ENCODE measurements at places on chromosomes 1 and 21.
A peak's percentile ranks its signal among the peaks of the same experiment; 100 is the strongest.

GRCh38 chr21:17646790-17647189 is 34.1 kb upstream of the BTG3 start:
- DNase-seq = no peak

GRCh38 chr1:24963099-24963872 is 33.2 kb upstream of the RUNX3 start:
- no peak for DNase-seq

DNA sequence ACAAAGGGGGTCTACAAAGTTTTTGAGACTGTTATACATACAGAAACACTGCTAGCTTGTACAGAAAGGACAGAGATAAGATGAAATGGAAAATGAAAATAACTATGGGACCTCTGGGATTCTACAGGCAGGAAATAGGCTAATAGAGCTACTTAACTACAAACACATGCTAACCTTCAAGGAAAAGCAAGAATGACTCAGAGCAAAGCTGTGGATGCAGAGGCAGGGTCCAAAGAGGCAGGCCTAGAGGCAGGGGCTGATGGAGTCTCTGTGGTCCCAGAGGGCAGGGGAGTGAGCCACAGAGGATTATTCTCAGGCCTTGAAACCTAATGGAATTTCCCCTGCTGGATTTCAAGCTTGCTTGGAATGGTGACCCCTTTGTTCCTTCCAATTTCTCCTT is 18.7 kb upstream of the GOLT1A start:
- no peak for DNase-seq

DNA sequence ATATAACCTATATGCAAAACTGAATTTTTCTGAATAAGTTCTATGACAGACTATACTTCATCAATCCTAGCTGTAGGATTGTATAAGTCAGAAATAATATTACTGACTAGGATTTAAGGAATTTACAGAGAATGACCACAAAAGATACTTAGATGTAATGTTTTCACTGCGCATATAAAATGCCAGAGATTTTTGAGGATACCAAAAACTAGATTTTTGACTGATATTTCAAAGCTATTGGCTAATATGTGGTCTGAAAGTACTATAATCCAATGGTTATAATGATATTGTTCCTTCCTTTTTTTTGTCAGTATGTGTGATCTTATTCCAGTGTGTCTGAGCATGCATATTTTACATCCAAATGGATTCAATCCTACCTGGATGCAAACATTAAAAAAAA is 17.0 kb upstream of the IFI44L start:
- DNase-seq = no peak

DNA sequence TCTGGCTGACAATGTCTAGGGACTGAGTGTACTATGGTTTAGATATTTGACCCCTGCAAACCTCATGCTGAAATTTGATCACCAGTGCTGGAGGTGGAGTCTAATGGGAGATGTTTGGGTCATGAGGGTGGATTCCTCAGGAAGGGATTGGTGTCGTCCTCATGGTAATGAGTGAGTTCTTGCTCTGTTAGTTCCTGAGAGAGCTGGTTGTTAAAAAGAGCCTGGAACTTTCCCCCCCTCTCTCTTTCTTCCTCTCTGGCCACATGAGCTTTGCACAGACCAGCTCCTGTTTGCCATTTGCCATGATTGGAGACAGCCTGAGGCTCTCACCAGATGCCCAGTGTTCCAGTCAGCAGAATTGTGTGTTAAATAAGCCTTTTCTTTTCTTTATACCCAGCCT is 36.6 kb upstream of the CNIH3 start:
- no peak for DNase-seq

DNA sequence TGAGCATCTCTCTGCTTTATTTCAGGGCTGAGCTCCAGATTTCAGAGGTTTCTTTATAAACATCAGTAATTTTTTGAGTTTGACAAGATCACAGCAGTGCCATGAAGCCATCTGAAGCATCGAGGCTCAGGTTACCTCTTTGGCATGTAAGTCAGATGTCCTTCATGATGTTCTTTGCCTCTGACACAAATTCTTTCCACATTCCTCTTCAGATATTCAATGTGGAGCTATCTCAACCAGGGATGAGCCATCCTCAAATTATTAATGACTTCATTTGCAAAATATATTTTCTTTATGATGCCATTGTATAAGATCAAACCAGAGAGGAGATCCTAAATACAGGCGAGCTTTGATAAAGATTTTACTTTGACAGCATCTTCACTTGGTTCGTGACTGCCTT is 256.7 kb downstream of the COL11A1 start:
- DNase-seq = no peak

- DNase-seq = no peak
These were observed 52.0 kb downstream of the OLIG1 start for GRCh38 chr21:33121715-33122475.

DNA sequence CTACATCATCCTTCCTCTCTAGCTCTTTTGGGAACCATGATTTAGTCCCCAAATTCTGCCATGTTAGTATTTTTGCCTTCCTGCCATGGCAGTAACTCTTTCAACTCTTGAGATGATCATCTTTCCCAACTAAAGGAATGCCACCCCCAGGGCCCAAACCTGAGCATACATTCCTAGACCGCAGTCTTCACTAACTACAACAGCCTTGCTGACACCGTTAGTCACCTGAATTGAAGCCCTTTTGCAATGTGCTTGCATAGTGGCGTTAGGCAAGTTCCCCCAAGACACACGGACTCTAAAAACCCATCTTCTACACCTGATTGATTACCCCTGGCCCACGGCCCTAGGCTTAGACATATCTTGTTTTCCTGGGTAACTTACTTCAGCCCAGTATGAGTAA is 16.4 kb upstream of the YTHDF2 start:
- DNase-seq = no peak

DNA sequence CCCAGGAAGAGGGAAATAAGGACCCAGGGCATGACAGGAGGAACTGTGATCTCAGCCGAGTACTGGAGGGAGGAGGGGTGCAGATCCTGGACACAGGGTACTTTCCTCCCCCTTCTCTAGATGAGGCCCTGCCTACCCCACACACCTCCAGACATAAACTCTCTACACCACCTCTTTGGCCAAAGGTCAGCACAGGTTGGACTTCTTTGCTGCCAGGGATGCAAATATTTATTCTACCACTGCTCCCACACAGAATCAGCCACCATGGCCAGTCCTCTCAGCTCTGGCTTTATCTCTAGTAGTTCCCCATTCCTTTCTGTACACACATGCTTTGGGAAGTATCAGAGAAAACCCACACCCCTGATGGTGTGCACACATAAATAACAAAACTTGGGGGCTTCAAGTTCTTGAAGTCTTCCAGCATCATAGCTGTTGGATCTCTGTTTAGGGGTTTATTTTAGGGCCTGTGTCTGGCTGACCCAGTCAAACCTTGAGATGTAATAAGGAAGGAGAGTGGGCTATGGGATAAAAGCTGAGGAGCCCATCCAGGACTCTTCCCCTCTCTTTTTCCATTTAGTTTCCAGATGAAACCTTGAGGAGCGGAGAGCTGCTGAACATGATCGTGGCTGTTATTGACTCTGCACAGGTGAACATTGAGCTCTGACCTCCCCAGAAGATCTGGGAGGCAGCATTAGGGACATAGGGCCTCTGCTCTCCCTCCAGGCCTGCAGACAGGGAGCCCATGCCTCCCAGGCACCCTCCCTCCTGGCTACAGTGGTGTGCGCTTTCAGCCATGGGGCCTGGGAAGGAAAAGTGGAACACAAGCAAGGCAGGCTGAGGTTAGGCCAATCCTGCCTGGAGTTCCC is 6.7 kb upstream of the SLC27A3 start:
- no peak for DNase-seq

DNA sequence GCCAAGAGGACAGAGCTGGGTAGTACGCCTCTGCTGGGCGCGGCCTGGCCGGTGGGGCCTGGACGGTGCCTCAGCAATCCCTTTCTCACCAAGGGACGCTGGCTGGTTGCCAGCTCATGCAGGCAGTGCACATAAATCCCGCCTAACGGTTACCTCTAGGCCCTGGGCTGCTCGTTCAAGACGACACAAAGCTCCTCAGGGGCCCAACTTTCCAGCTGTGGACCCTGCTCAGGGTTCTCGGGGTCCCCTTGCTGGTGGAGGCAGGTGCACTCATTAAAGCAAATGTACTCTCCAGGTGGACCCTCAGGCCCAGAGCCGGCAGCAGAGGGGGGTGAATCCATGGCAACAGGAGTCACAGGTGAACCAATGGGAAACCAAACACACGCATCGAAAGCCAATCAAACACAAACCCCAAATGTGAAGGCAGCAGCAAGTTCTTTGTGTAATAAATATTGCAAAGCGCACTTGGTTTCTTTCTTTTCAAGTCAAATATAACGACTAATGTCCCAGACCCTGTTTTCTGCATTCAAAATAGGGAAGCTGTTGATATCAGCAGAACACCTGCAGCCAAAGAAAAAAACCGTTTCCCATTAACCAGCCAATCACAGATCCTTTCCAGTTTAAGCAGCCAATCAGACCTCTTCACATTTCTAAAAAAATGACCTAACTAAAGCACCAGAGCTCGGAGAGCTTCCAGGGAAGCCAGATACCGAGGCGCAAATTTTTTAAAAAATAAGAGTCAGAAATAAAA is 26.1 kb upstream of the CLSTN1 start:
- no peak for DNase-seq

- no peak for DNase-seq
These were observed 27.2 kb upstream of the SRP9 start for GRCh38 chr1:225750420-225750819.

DNA sequence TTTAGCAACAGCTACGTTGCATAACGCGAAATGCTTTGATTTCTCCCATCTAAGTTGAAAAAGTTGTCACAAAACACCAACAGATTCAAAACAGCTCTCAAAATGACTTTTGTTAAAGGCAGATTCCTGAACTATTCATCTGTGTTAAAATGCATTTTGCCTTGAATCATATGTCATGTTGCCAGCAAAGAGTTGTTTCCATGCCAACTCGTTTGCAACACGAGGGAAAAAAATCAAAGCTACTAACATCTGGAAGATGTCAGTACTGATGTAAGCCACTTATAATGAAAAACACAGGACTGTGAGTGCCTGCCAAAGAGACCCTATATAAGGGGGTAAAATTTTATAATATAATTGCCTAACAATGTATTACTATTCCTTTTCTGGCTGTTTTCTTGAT is 182.7 kb upstream of the PTBP2 start:
- DNase-seq = no peak

DNA sequence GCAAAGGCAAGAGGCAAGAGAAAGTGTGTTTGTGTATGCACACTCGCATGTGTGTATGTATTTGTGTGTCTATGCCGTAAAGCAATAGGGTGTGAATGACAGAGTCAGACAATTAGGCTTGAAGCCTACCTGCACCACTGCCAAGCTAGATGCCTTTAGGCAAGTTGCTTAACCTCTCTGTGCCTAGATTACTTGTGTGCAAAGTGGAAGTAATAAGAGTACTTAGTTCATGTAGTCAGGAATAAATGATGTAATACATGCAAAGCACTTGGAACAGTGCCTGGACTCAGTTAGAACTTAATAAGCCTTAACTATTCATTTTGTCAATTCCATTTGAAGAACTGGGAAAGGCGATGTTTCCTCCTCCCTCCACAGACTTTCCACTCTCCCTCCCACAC is 31.7 kb downstream of the LAMB3 start:
- DNase-seq = no peak

DNA sequence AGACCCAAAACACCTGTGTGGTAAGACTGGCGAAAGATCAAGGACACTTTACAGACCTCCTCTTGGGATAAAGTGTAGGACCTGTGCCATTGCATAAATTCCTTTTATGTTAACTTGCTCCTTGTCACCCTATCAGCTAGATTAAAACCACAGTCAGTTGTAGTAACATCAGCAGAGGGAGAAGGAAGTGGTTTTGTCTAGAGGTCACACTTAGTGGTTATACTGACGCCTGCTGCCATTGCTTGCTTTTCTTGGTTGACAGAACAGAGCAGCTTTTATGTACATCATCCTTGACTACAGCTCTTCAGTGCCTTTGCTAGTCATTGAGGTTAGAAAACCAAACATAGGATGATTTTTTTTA is 101.4 kb downstream of the PBX1 start:
- DNase-seq = no peak

DNA sequence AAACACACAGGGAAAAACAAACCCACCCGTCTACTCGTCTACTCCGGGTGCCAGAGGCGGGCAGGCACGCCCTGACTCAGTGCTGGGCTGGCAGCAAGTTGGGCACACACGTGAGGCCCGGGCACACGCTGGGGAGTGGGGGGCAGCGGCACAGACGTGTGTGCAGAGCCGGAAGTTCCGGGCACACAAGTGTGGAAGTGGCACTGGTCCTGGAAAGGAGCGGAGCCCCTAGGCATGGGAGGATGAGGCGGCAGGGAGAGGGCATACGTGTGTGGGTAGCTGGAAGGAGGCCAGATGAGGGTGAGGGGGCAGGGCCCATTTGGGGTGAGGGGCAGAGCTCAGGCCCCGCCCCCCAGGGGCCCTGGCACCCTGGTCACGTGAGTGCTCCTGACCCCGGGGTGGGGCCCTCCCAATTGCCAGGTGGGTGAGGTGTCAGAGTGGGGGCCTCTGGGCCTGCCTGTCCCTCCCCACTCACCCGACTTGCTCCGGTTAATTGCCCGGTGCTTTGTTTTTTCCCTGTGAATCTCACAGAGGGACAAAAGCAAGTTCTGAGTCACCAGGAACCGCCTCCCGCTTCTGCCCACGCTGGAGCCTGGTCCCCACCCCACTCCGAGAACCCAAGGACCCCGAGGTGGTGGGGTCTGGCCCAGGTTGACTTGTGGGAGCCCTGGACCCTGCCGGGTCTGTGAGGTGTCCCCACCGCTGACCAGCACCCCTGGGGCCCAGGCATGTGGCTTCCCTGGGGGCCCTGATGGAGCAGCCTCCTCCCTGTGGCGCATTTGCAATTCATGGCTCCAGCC is 104.8 kb upstream of the CASZ1 start:
- DNase-seq = no peak

DNA sequence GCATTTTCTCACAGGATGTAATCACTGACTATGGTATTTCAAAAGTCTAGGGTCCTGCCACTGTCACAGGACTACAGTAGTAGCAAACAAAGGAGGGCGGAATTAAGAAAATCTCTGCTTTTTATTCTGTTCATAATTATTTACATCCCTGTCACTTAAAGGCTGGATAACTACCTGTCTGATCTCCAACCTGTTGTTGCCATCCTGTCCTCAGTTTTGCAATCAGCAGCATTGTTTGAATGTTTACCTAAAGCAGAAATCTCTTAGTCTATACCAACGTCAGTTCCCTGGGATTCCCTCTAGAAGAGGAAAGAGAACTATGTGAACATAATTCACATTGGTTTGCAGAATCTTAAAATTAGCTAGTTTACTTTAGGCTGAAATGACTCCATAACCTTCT is 218.5 kb downstream of the PBX1 start:
- DNase-seq = no peak

- peak; percentile 64 for DNase-seq
These were observed 50.5 kb downstream of the ABL2 start for GRCh38 chr1:179178950-179179349.

DNA sequence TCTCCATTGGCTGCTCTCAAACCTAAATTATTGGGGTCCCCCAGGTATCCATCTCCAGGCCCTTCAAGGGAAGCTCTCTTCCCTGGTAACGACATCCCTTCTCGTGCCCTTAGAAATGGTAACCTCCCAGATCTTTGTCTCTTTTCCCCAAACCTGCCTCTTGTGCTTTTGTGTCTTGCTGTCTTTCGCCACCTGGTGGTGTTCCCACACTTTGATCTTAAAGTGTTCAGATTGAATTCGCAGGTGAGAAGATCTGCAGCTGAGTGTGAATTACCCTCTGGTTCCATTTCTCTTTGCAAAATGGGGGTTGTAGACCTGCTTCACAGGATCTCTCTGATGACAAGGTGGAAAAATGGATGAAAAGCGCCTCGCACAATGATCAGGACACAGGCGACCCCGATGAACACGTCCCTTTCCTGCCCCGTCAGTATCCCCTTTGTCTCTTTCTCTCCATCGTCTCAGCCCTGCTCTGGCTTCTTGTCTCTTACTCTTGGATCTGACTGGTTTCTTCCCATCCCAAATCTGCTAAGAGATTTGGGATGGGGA is 53.1 kb downstream of the DOP1B start:
- DNase-seq = no peak
